Nucleus accumbens (tissue), 56 donors: ENCODE measurements at places on chromosomes 1 and 21.
A peak's percentile ranks its signal among the peaks of the same experiment; 100 is the strongest.

DNA sequence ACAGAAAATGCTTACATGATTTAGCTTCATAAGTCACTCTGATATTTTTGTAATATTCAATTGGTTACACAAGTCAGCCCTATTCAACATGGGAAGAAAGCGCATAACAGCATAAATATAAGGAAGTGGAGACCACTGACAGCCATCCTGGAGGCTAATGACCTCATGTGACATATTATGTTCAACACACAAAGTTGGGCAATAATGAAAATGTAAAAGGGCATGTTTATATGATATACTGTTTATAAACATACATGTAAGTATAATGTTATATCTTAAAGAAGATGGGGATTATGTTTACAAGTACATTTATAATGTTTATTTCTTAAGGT is 30.2 kb downstream of the EVI5 start:
- no peak for DNase-seq

DNA sequence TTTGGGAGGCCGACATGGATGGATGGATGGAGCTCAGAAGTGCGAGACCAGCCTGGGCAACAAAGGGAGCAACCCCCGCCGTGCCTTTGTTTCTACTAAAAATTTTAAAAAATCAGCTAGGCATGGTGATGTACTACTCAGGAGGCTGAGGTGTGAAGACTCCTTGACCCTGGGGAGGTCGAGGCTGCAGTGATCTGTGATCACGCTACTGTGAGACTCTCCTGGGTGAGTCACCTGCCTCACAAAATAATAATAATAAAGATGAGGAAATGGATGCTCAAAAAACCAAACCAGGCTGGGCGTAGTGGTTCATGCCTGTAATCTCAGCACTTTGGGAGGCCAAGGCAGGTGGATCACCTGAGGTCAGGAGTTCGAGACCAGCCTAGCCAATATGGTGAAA is 19.2 kb downstream of the DSTYK start:
- DNase-seq: no peak

DNA sequence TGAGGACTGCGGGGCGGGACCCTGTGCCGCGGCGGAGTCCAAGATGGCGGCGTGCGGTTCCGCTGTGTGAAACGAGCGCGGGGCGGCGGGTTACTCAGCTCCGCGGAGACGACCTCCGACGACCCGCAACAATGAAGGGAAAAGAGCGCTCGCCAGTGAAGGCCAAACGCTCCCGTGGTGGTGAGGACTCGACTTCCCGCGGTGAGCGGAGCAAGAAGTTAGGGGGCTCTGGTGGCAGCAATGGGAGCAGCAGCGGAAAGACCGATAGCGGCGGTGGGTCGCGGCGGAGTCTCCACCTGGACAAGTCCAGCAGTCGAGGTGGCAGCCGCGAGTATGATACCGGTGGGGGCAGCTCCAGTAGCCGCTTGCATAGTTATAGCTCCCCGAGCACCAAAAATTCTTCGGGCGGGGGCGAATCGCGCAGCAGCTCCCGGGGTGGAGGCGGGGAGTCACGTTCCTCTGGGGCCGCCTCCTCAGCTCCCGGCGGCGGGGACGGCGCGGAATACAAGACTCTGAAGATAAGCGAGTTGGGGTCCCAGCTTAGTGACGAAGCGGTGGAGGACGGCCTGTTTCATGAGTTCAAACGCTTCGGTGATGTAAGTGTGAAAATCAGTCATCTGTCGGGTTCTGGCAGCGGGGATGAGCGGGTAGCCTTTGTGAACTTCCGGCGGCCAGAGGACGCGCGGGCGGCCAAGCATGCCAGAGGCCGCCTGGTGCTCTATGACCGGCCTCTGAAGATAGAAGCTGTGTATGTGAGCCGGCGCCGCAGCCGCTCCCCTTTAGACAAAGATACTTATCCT is 430 bp downstream of the RBM15 start:
- peak; percentile 71 for DNase-seq

GRCh38 chr1:162676087-162676486 is 43.8 kb downstream of the DDR2 start:
- no peak for DNase-seq

GRCh38 chr1:8439015-8439702 is 121.2 kb downstream of the SLC45A1 start:
- no peak for DNase-seq

- DNase-seq: no peak
These were observed 65.4 kb downstream of the RPE65 start for GRCh38 chr1:68384321-68384813.

- DNase-seq: no peak
These were observed 37.2 kb upstream of the CITED4 start for GRCh38 chr1:40899230-40899870.

DNA sequence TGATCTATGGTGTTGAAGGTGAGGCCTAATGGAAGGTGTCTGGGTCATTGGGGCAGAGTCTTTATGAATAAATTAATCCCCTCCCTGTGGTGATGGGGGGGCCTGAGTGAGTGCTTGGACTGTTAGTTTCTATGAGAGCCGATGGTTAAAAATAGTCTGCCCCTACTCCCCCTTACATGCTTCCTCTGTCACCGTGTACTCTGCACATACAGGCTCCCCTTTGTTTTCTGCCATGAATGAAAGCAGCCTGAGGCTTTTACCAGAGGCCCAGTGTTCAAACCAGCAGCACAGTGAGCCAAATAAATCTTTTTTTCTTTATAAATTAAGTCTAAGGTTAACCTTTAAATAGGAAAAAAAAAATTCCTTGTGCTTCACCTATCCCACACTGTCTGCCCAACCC is 657.0 kb downstream of the AMY1C start:
- no peak for DNase-seq

- DNase-seq: no peak
These were observed 328.5 kb downstream of the FAM72C start for GRCh38 chr1:143643148-143643885.

DNA sequence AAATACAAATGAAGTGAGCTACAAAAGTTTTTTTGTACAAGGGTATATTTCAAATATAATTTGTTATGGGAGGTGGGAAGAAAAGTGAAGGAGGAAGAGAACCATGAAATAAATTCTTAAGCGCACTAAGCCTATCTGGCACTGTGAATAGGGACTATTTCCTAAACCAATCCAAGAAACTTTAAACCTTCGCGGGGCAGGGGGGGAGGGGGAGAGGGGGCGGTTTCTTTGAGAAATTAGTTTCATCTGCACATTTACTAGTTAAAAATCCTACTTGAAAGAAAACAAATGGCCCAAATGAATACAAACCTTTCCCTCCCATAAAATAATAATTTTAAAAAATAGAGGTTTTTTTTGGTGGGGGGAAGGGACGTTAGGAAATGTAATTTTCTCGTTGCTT is 364 bp downstream of the GOLPH3L start:
- DNase-seq: no peak

DNA sequence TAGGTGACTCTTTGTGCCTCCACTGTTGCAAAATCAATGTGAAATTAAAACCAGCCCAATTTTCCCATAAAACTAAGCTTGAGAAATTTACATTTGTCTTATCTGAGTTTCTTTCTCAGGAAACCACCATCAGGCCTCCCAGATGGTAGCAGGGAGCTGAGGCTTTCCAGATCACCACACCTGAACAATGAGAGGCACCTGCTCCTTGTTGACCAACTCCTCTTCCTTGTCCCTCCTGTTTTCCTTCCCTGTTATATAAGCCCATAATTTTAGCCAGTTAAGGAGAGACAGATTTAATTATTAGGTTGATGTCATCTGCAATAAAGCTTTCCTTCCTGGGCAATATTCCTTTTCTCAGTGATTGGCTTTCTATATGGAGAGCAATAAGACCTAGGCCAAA is 32.0 kb upstream of the C1orf185 start:
- no peak for DNase-seq

- DNase-seq: no peak
These were observed 8.0 kb downstream of the BATF3 start for GRCh38 chr1:212691561-212692071.

- no peak for DNase-seq
These were observed 13.1 kb upstream of the SLC1A7 start for GRCh38 chr1:53155534-53155933.

- DNase-seq: no peak
These were observed 486.3 kb downstream of the NEGR1 start for GRCh38 chr1:71796006-71796405.

- no peak for DNase-seq
These were observed 145.8 kb upstream of the SYT6 start for GRCh38 chr1:114299331-114299975.

GRCh38 chr1:63890468-63890867 is 116.7 kb downstream of the ROR1 start:
- no peak for DNase-seq

GRCh38 chr1:204615881-204616280 is 69.7 kb downstream of the LRRN2 start:
- no peak for DNase-seq

GRCh38 chr1:167443757-167444156 is 74.6 kb downstream of the CD247 start:
- DNase-seq: no peak

DNA sequence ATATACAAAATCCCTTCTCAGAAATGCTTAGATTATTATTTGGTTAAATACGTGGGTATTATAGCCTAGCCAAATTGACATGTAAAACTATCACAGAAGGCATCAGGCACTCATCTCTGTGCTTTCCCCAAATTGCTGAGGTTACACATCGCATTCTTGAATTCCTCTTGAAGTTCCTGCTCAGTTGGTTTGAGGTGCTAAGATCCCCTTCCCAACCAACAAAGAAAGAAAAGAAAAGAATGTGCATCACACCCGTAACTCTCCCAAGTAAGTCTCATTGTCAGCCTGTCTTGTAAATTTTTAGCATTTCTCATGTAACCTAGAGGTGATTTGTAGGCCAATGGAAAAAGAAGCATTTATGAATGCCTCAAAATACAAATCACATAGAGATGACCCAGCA is 539.2 kb upstream of the PRMT6 start:
- no peak for DNase-seq

DNA sequence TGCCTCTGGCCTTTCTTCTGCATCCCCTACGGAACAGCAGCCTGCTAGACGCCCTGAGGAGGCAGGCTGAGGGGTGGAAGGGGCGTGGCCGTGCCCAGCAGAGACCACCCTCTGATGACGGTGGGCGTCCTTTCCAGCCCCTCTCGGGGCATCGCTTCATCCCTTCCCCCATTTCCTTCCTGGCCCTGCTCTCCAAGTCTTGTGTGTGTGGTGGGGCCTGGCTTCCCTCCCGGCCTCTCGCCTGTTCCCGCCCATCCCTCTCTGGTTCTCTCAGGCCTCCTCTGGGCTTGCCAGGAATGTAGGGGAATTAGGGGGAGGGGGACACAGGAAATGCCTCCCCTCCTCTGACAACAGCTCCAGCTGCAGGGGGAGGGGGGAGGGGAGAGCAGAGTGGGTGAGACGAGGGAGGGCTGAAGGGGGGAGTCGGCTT is 51.1 kb downstream of the SKI start:
- DNase-seq: peak; percentile 30

DNA sequence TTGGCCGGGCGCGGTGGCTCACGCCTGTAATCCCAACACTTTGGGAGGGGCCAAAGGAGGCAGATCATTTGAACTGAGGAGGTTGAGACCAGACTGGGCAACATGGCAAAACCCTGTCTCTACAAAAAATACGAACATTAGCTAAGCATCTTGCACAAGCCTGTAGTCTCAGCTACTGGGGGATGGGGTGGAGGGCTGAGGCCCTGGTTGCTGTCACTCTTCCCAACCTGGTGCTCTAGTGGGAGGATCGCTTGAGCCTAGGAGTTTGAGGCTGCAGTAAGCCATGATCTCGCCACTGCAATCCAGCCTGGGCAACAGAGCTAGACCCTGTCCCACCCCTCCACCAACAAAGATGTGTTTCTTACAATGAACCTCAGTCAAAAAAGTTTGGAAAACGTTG is 2.8 kb downstream of the PHGDH start:
- DNase-seq: no peak

DNA sequence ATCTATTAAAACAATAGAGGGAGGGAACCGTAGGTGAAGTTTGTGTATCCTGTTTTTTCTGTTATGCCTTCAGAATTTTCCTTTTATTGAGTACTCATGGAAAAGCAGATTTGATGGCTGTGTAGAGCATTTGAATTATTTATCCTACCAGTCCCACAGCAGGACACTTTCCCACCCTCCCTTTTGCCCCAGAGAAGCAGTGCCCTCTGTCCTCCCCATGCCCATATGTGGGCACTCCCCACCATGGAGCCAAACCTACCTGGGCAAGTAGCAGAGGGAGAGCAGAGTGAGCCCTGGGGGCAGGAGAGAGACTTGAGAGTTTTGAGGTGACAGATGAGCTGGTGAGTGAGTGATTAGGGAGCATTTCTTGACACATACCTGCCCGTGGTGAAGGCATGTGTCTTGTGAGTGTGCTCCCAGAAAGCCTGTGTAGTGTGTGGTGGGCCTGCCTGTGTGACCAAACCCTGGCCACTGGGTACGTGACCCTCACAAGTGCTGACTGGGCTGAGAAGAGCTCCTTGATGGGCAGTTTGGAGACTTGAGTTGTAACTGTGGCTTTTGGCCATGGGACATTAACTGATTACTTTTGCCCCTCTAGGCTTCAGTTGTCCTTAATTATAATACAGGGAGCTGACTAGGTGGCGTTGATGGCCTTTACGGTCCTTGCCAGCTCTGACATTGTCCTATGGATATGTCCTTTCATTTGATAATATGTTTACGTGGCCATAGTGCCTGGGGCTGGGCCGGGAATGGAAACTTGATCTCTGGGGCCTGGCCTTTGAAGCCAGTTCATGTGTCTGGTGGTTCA is 3.6 kb downstream of the PSEN2 start:
- no peak for DNase-seq

DNA sequence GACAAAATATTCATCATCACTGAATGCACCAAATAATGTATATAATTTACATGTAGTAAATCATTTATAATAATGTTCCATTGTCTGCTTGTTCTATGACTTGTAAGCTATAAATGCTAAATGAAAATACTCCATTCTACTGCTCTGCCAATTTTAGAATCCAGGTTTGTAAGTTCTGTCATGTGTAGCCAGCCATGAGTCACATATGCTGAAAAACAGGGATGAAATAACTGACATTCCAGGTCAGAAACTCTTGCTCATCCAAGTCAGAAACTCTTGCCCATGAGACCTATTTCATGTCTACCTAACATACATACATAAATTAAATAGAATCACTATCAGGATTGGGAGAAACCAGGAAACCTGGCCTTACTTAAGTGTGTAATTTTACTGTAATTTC is 95.6 kb downstream of the ASH1L start:
- DNase-seq: no peak

- DNase-seq: no peak
These were observed 308.1 kb downstream of the ADGRL2 start for GRCh38 chr1:82108843-82109242.

- no peak for DNase-seq
These were observed at the start of gene FCAMR for GRCh38 chr1:206970446-206970845. FCAMR (minus strand) TSS chr1:206970460; CDS start chr1:206970125, 335 bp downstream.

DNA sequence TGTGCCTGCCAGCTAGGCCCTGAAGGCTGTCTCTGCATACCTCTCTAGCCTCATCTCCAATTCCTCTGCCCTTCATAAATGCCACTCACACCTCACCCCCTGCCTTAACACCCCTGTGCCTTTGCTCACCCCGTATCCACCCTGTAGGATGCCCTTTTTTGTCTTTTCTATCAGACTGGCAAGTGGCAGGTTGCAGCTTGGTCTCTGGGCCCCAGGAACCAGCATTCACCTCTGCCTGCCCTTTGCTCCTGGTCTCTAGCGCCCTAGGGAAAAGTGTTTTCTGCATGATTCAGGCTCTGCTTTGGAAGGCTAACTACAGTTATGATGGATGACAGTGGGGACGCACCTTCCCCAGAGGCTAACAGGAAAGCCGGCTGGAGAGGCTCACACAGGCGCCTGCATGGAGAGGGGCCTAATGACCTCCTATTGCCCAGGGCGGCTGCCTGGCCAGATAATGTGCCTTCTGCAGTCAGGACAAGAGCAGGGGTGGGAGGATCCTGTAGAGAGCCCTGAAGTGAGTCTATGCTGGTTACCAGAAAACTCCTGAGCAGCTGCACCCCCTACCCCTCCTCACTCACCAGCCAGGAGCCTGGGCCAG is 11.2 kb downstream of the KANK4 start:
- DNase-seq: no peak
